ENCODE measurements at places on chromosomes 4 and X.

DNA sequence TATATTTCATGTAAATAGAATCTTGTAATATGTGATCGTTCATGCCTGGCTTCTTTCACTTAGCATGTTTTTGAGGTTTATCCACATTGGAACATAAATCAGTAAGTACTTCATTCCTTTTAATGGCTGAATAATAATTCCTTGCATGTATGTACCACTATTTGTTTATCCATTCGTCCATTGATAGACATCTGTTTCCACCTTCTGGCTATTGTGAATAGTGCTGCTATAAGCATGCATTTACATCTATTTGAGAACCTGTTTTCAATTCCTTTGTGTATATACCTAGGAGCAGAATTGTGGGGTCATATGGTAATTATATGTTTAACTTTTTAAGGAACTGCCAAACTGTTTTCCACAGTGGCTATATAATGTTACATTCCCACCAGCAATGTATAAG lies 356.7 kb upstream of the DIPK2B start:
- no peak for DNase-seq

GRCh38 chr4:22339491-22339890 lies 176.4 kb downstream of the ADGRA3 start:
- DNase-seq, result no peak

DNA sequence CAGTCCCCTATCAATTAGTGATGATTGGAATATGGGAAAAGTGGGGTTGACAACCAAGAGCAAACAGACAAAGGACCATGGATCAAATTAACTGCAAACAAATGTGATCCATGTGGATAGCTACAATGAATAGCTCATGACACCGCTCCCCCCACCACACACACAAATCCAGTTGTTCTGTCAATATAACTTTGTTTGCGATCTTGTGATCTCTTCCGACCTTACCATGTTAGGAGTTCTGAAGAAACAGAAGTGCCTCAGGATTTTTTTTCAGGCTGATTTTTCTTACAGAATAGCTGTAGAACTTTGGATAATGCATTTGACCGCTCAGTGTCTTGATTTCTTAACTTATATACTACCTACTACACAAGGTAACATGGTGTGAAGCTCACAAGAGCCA lies 116.6 kb downstream of the SH2D1A start:
- DNase-seq, result no peak

- DNase-seq, result no peak
Measured at GRCh38 chr4:153232768-153233167, 28.5 kb downstream of the TRIM2 start.

DNA sequence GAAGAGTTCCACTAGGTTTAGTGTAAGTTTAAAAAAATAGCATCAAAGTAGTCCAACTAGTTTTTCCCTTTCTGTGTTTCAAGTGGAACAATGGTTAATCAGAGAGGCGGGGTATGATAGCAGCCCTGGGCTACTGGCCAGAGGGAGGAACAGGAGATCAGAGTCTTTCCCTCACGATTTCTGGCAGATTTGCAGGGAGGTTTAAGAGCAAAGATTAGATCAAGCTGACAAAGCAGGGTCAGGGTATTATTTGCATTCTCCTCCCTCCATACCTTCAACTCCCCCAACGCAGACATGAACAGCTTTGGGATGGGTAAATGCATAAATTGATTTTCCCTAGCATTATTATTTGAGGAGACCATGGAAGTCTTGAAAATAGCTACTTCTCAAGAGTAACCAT lies 277.6 kb upstream of the DIAPH2 start:
- DNase-seq, result no peak

DNA sequence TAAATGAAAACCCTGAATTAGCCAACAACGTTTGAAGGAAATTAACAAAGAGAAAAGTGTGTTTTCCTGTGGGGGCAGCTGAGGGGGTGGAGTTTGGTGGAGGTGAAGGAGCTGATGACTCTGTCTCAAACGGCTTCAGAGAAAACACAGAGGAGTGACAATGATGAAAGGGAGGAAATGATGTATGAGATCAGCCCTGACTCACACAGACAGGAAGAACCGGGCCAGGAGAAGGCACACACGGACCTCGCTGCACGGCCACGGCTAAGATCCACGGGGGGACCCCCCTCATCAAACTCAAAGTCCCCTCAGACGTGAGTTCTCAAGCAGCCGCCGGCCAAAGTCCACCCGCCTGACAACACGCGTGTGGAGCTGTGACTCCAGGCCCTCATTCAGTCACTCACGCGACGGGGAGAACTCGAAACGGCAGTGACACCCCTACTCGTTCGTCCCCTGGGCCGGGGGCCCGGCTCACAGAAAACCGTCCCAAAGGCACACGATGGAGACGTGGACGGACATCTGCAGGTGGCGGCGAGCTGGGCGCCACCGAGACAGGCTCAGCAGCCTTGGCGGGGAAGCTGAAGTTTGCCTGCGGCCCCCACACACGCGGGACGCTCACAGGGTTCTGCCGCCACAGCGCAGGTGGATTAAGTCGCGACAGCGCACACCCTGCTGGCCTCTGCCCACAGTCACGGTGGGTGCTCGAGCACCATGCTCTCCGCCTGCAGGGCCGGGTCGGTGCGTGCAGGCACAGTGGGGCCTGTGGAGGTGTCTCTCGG lies 28.8 kb downstream of the PPP2R3B start:
- DNase-seq, result no peak

GRCh38 chr4:1717129-1718094 lies 3.7 kb downstream of the TMEM129 start:
- DNase-seq, result no peak

- DNase-seq, result peak; percentile 40
Measured at GRCh38 chrX:154096140-154097002, 1.1 kb downstream of the MECP2 start.

GRCh38 chr4:7950301-7951092 lies 10.8 kb upstream of the AFAP1 start:
- DNase-seq, result no peak

GRCh38 chr4:123832173-123833026 lies 435.8 kb downstream of the SPRY1 start:
- DNase-seq, result no peak

- no peak for DNase-seq
Measured at GRCh38 chrX:106955004-106955772, 35.0 kb downstream of the CLDN2 start.

DNA sequence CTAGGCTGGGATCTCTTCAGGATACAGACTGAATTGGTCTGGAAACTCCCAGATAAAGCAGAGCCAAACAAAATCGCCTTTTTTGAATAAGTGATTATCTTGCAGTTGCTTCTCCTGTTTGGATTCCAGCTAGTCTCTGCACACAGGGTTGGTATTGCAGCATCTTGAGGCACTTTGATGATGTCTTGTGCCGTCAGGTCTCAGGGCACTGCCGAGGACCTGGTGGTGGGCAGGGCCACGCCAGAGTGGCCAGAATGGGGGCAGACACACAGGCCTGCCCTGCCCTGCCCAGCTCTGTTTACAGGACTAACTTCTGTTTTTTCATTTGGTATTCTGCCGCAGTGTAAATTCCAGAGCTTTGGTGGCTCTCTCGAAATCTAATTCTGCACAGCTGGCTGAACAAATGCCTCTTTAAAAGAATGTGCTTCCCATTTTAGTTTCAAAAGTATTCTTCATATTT lies 276.1 kb downstream of the NR3C2 start:
- no peak for DNase-seq

- DNase-seq, result no peak
Measured at GRCh38 chr4:163922302-163922701, 427.8 kb downstream of the TMA16 start.

DNA sequence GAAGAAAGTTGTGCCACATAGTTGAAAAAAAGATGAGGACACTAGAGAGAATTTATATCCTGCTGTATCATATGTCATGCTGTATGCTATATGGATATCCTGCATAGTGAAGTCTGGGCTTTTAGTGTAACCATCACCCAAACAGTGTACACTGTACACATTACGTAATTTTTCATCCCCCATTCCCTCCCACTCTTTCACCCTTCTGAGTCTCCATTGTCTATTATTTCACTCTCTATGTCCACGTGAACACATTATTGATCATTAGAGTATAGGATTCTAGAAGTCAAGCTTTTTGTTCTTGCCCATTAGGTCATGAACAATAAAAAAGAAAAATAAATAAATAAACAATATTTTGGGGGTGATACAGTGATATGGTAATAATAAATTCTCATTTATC lies 18.0 kb upstream of the FRYL start:
- DNase-seq, result no peak

Measured in cerebellum (tissue), 4 donors.